Stimulated activated CD8-positive, alpha-beta memory T cell treated with anti-CD3 and anti-CD28 coated beads, Interleukin-4, amount 100 ng/mL, for 1 hour (primary cell): ENCODE measurements at places on chromosomes 3 and 15.

DNA sequence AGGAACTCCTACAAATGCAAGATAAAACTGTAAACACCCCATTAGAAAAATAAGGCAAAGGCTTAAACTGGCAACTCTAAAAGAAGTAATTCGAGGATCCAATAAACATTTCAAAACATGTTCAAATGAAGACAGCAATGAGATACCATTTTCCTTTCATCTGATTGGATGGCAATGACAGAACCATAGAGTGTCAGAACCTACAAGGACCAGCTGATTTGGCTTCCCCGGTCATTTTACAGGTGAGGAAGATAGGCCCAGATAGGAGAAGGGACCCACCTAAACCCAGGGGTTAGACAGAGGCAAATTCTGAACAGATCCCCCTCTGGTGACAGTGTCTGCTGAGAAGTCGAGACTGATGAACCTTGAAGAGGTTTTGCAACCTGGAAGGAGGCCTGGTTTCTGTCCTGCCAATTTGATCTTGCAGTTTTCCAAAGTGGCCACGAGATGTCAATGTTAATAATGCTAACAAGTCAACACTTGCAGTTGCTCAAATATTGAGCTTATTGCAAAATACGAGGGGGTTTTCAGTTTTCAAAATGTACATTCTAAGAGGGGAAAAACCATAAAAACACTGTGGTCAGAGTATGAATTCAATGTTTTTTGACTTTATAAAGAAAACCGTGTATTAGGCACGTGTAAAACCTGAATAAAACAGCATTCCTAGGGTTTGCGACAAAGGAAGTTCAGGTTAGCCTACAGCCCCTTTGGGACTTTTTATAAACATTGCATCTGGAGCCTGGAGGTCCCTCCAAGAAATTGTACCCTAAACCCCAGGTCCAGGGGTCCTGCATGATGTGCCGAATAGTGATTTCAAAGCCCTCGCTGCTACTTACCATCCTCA is 21.5 kb downstream of the CFAP161 start:
- no peak for DNase-seq

- DNase-seq: no peak
Observed at GRCh38 chr15:83436513-83437158, 10.5 kb upstream of the SH3GL3 start.

GRCh38 chr15:58980351-58980939 is 7.0 kb upstream of the RNF111 start:
- DNase-seq: no peak

GRCh38 chr15:32125595-32125994 is 95.3 kb downstream of the CHRNA7 start:
- no peak for DNase-seq
